ENCODE measurements at places on chromosomes 6 and 20. TPM values are rescaled to one million over a fixed set of nuclear protein-coding genes. Genes with fewer than 3 reads are reported as not detected.
A peak's percentile ranks its signal among the peaks of the same experiment; 100 is the strongest.

- DNase-seq, result no peak
Observed at GRCh38 chr20:63448031-63448430, 24.4 kb downstream of the KCNQ2 start.

DNA sequence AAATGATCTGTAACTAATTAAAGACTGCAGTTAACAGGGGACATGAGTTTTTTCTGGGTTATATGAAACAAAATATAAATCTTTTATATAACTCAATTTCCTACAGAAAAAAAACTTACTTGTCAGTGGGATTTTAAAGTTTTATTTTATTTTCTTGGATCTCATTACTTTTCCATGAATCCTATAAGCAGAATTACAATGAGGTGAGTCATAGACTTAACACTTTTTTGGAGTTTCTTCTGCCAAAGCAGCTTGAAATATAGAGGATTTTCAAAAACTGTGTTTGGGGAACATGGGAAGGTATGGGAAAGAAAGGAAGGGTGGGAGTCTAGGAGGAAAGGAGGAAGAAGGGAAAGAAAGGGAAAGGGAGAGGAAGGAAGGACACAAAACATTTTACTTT lies 130.7 kb downstream of the AIG1 start:
- no peak for DNase-seq

- no peak for DNase-seq
Observed at GRCh38 chr20:63908008-63908682, 13.2 kb downstream of the DNAJC5 start.

DNA sequence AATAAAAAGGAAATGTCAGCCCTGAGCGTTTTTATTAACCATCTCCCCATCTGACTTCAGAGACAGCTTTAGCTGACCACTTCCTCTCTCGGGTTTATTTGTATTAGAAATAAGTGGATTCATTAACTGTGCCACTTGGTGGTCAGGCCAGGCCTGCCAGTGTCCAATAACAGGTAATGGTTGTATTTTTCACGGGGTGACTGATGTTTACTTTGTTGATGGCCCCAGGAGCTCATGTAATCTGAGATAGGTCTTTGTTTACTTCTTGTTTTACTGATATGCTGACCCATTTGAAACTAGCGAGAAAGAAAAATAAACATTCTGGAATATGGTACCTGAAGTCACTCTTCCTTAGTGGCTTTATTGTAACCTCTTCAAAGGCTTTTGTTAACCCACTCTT lies 504.3 kb upstream of the SLC35B3 start:
- DNase-seq, result no peak

- no peak for DNase-seq
Observed at GRCh38 chr6:131680868-131681267, 20.3 kb downstream of the OR2A4 start.

DNA sequence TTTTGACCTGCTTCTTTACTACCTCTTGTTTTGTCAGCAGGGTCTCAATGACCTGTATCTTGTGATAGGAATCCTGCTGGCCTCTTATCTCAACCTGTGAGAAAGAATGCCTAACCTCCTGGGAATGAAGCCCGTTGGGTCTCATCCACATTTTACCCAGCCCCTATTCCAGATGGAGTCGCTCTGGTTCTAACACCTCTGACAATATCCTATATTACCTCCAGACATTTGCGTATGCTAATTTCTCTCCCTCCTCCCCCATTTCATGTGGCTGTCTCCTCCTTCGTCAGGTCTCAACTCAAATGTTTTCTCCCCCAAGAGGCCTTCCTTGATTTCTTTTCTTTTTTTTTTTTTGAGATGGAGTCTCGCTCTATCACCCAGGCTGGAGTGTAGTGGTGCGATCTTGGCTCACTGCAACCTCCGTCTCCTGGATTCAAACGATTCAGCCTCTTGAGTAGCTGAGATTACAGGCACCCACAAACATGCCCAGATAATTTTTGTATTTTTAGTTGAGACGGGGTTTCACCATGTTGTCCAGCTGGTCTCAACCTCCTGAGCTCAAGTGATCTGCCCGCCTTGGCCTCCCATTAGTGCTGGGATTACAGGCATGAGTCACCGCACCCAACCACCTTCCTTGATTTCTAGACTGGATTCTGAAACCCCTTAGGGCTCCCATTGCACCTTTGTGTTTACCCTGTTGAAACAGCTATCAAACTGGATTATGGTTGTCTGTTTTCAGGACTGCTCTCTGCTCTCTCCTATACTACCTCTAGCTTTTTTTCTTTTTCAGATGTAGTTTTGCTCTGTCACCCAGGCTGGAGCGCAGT lies 49.5 kb upstream of the B4GALT5 start:
- no peak for DNase-seq

- DNase-seq, result no peak
Observed at GRCh38 chr6:105794239-105794638, 291.9 kb upstream of the PRDM1 start.

- DNase-seq, result no peak
Observed at GRCh38 chr6:151260205-151260604, 20.4 kb downstream of the AKAP12 start.

GRCh38 chr6:94227741-94228140 lies 808.4 kb upstream of the EPHA7 start:
- no peak for DNase-seq

DNA sequence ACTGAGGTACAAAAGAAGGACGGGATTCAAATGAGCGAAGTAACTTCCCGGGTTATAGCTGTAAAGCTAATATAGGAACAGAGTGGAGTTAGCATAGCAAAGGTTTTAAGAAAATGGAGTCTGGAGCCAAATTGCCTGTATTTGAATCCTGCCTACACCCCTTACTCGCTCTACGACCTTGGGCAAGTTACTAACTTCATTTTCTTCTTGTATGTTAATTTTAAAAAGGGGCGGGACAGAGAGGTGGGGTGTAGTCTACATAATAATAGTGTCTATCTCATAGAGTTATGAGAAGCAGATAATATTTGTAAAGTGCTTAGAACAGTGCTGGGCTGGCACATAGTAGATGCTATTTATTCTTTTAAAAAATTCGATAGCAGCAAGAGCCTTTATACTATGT lies 705 bp downstream of the ZSCAN23 start:
- DNase-seq, result no peak

DNA sequence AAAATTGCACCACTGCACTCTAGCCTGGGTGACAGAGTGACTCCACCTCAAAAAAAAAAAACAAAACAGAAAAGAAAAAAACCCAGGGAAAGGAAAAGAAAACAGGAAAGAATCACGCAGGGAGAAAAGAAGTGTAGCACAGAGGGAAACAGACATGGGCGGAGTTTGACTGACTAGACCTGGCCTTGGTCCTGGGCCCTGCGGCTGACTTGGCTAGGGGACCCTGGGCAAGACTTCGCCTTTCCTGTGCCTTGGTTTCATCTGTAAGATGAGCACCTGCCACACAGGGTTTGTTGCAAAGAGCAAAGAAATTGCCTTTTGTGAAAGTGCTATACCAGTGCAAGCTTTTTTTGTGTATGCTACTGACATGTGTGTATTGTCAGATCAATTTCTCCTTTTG lies 71.3 kb upstream of the KCNG1 start:
- peak; percentile 15 for DNase-seq

- no peak for DNase-seq
Observed at GRCh38 chr6:16503241-16503775, 258.0 kb downstream of the ATXN1 start.

DNA sequence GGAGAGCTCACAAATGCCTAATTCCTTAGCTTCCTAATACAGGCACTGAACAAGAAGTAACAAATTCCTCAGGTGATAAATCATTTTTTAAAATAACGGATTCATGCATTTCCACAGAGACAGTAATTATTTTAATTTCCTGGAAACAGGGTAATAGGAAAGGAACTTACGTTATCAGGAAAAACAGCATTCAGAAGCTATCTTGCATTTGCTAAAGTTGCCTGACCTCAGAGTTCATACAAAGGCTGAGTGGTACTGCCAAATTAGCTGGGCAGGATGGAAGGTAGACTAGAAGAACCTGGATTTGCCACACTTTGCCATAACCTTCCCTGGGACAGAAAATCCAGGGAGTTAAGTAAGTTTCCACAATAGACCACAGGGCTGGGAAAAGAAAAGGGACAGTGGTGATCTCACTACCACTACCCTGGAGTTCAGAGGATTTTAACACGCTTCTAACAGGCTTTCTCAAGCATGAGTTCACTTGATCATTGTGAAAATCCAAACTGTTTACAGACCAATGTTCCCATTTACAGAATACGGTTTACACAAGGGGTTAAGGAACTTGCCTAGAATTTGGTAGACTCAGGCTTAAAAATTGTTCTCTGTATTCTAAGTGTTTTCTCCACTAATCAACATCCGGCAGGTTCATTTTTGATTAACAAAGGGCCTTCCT lies 57.0 kb downstream of the KIF13A start:
- no peak for DNase-seq

GRCh38 chr20:54643761-54644160 lies 168.4 kb downstream of the DOK5 start:
- DNase-seq, result no peak

GRCh38 chr6:110439356-110439755 lies 24.0 kb upstream of the DDO start:
- DNase-seq, result peak; percentile 11

GRCh38 chr6:44045672-44046015 lies 81.6 kb downstream of the MRPL14 start:
- DNase-seq, result no peak

DNA sequence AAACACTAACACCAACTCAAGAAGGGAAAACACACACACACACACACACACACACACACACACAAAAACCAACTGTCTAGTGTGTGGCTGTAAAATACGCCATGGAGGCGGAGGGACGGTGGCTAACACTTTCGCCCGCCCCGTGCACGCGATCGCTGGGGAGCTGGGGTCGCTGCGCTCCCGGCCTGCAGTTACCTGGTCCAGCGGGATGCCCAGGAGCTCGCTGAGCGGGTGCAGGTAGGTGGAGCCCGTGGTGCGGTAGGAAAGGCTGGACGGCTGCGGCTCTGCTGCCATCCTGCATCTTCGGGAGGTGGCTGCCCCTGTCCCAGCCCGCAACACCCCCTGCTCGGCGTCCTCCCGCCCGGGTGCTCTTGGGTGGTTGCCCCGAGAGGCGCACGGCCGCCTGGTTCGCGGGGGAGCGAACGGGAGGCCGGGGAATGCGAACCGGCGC lies 303 bp downstream of the MBOAT1 start:
- peak; percentile 60 for DNase-seq

DNA sequence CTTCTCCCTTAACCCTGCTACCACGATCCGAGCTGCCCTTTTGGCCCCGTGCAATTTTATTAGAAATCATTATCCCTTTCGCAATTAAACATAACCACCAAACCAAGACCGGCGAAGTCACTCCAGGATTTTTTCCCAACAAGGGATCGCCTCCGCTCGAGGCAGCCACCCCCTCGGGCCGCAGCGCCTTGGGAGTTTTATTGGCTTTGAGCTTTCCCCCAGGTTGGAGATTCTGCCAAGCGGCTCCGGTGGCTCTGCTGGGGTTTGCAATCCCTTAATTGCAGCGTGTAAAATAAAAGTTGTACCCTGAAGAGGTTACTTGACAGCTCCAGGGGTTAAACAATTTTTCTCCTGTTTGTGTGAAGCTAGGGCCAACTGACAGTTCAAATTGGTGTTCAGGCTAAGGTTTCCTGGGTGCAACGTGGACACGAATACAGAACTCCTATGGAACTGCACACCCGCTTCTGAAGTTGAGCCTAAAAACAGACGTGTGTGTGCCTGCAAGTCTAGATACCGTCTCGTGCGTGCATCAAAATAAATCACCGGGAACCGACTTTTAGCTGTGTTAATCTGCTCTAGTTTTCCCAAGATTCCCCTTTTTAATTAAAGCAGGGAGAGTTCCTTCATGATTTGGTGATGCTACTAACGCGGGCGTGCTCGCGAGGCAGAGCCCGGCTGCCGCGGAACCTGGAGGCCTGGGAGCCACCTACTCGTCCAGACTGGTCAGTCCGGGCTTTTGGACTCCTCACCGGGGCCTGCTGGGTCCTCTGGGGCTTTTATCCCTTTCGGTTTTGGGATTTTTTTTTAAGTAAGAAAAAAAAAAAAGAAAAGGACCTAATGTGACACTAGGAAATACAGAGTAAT lies 975 bp upstream of the TFAP2A start:
- no peak for DNase-seq

DNA sequence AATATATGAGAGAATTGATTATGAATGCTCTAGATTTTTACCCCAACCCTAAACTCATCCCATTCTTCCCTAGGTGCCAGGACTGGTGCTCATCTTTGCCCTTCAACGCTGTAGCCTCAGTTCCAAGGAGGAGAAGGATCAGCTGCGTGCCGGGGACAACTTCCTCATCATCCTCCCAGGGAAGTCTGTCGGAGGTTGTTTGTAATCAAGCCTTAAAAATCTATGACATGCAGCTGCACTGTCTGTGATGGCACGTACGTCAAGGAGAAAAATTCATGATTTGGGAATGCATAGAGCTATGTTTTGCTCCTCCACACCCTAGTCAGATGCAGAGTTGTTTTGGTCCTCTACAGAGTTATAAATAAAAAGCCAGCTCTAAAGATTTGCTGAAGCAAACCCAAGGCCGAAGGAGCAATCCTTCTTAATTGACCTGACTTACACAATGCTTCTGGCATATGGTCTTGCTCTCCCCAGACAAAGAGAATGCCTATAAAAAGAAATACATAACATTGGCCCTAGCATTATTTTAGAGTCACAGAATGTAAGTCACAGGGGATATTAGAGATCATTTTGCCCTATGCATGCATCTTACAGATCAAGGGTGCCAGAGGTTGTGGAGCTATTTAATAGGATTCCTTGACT lies 244.2 kb downstream of the HIVEP2 start:
- no peak for DNase-seq

DNA sequence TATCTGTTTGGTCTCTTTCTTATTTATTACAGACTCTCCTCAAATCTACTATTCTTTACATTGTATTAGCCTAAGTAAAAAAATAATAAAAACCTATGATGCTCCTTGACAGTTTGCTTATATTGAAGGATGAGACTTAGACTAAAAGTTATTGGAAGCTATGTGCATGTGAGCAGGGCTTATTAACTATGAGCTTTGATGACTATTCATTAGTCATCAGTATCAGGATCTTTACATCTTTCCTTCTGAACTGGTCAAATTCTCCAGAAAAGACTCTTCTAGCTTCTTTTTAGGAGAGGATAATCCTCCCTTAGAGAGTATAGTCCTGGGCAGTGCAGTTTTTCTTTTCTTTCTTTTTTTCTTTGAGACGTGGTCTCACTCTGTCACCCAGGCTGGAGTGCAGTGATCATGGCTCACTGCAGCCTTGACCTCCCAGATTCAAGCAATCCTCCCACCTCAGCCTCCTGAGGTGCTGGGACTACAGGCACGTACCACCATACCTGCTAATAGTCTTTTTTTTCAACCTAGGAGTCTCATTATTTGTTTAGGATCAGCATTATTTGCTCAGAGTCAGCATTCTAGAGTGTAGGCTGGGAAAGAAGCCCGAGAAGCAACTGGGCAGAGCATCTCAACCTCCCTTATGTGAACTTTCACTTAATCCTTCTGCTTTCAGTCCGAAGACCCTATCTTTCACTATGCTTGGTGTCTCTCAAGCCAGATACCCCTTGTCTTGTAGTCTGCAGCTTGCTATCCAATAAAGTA lies 37.1 kb upstream of the YWHAB start:
- DNase-seq, result no peak

The PRKN gene
- 3.5 TPM for polyA plus RNA-seq

The TMEM74B gene
- not detected for polyA plus RNA-seq

The TMEM217 gene
- 1.3 TPM for polyA plus RNA-seq

The ACTL10 gene
- not detected for polyA plus RNA-seq

The TCF21 gene
- polyA plus RNA-seq, result 0.21 TPM

The BCAS4 gene
- 2.4 TPM for polyA plus RNA-seq

The TBXT gene
- polyA plus RNA-seq, result not detected

The GPR63 gene
- polyA plus RNA-seq, result 3.9 TPM

The BPIFB4 gene
- polyA plus RNA-seq, result 0.11 TPM

The PBOV1 gene
- polyA plus RNA-seq, result not detected

The CFAP206 gene
- 0.19 TPM for polyA plus RNA-seq
